ENCODE measurements at places on chromosomes 11 and 22.
A peak's percentile ranks its signal among the peaks of the same experiment; 100 is the strongest.

DNA sequence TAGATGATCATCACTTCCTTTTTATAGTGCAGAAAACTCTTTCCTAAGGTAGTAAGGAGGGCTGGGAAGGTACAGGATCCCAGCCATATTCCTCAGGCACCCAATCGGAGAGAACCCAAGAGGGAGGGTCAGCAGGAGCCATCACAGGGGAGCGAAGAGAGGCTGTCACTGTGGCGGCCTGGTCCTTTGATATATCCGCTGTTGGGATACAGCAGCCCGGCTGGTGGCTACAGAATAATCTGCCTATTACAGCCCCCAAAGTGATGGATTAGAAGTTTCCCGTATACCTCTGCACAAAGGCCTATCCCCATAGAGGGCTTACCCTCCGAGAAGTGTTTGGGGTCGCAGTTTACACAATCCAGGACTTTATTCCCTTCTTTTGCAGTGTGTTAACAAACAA lies 48.5 kb downstream of the OR4D9 start:
- no peak for DNase-seq

- DNase-seq, result no peak
Measured at GRCh38 chr11:88036701-88037100, 138.5 kb downstream of the RAB38 start.

DNA sequence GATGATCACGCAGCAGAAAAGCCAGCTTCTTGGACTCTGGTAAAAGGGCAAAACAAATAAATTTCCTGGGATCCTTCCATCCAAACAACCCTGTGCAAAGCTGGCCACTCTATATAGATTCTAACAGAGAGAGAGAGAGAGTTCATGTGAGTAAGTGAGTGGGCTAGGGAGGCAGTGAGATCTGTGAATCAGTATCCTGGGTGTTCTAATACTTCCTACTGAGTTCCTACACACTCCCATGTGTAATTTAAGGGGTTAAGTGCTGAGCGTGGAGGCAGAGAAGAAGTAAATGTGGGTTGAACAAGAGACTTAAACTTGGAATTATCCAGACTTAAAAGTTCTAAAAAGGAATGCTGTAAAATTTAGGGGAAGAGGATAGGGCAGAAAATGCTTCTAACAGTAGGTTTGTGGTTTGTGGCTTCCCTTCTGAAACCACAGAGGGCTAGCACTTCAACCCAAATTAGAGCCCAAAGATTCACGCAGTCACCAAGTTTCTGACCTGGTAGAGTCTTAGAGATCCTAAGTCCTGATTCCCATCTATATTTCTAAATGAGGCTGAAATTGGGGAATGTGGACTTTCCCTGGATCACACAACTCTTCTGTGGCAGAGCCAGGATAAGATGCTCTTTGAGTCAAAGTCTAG lies 413.9 kb downstream of the TENM4 start:
- no peak for DNase-seq

DNA sequence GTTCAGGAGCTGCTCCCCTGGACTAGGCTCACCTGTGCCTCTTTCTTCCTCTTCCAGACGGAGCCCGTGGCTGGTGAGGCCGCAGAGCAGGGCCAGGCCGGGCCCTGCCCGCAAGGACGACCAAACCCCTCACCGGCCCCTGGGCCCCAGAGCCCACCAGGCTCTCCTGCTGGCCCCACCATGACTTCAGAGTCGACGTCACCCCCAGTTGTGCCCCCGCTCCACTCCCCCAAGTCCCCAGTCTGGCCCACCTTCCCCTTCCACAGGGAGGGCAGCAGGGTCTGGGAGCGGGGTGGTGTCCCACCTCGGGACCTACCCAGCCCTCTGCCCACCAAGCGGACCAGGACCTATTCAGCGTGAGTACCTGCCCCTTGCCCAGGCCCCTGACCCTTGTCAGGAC lies 11.0 kb downstream of the CSDC2 start:
- no peak for DNase-seq

DNA sequence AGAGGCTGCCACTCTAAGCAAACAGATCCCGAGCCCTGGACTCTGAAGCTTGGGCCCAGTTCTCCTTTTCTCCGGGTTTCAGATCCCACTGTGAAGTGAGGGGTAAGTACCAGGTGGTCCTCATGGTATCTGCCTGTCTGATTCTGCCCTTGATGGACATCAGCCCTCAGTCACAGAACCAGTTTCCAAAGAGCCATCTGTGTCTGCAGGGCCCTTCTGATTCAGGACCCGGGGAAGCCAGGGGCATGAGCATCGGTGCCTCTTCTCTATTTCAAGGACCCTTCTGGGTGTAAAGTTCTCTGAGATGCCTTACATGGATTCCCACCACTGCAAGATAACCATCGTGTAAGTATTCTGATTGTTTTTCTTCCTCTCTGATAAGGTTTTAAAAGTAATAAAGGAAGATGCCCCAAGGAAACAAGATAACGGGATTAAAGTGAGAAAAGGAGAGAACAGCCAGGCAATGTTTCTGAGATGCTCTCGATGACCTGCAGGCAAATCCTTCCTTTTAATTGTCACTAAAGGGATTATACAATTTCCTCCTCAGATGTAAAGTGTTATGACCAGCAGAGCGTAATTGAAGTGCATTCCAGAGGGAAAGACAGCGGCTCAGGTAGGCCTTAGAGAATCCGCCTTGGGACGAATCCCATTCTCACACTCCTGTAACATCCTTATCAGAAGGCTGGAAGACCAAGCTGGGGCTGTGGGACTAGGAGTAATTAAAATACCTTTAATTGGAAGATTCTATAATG lies 924.3 kb downstream of the TBC1D22A start:
- DNase-seq, result no peak

GRCh38 chr22:43529934-43530333 lies 118.1 kb downstream of the MPPED1 start:
- no peak for DNase-seq

GRCh38 chr11:123125169-123125568 lies 63.2 kb upstream of the HSPA8 start:
- DNase-seq, result no peak

GRCh38 chr11:66243782-66244535 lies 24.5 kb upstream of the RAB1B start:
- no peak for DNase-seq

GRCh38 chr11:36265793-36266628 lies 23.2 kb downstream of the COMMD9 start:
- no peak for DNase-seq

DNA sequence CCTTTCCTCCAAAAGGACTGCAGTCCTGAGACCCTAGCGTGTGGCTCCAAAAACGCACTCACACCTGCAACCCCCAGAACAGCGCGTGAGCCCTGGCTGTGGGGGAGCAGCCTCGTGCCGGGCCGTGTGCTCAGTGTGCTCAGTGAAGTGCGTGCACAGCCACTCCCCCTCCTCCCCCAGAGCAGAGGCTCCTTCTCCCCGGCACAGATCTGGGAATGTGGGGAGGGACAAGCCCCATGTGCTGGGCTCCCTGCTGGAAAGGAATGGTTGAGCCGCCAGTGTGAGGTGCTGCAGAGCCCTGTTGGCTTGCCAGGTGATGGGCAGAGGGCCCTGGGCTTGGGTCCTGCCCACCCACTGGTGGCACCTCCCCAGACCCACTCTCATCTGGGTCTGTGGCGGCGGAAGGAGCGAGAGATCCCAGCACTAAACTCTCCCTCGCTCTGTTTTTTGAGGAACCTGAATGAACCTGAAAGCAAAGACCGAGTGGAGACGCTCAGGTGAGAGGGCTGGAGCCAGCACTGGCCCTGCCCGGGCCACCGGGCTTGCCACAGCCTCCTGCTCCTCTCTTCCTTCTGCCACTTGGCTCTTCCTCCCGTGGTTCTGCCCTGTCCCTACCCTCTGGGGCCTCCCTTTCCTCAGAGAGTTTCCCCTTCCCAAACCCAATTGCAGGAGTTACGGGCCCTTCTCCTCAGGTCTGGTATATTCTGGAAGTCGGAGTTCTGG lies 9.0 kb downstream of the RCOR2 start:
- DNase-seq, result no peak

DNA sequence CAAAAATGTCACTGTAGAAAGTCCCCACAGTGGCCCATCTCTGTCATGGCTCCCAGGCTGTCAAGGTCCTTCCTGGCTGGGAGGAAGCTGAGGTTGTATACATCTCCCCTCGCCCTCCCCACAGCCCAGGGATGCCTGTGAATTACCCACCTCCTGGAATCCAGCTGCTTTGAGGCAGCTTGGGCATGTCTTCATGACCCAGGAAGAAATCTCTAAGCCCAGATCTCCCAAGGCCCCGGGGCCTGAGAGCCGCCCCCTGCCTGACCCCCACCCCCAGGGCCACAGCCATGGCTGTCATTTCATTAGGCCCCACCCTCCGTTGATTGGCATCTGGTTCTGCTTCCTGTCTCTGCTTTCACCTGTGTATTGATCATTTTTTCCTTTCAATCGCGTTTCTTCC lies 207.5 kb downstream of the TBC1D22A start:
- no peak for DNase-seq

GRCh38 chr11:63813035-63813562 lies at the start of gene SPINDOC:
Gene SPINDOC (plus strand): TSS chr11:63813456. CDS start chr11:63813687, 231 bp downstream.
- DNase-seq, result peak; percentile 74

Measured in suprapubic skin (tissue), 4 donors.